ENCODE measurements at places on chromosomes 16 and 17. TPM values are rescaled to one million over a fixed set of nuclear protein-coding genes. Genes with fewer than 3 reads are reported as not detected.

The MTSS2 gene
- 51.0 TPM for total RNA-seq

The HP gene
- not detected for total RNA-seq

The ADAD2 gene
- not detected for total RNA-seq

The CX3CL1 gene
- 0.17 TPM for total RNA-seq

The C16orf46 gene
- total RNA-seq: 0.88 TPM

The ADAMTS18 gene
- not detected for total RNA-seq

The PHLPP2 gene
- total RNA-seq: 10.8 TPM

The IRX6 gene
- total RNA-seq: not detected

The C17orf78 gene
- total RNA-seq: not detected

The KRT16 gene
- total RNA-seq: 1.1 TPM

The OR3A2 gene
- not detected for total RNA-seq

The SAMD14 gene
- 0.18 TPM for total RNA-seq

The EPOP gene
- 13.5 TPM for total RNA-seq

The CDC27 gene
- total RNA-seq: 77.0 TPM

The KRT20 gene
- 0.22 TPM for total RNA-seq

The SHISA9 gene
- total RNA-seq: not detected

The KANSL1 gene
- 23.2 TPM for total RNA-seq

The ZNF263 gene
- 35.1 TPM for total RNA-seq

The SLC38A10 gene
- 77.2 TPM for total RNA-seq

The CCDC200 gene
- total RNA-seq: not detected

The KRT28 gene
- total RNA-seq: not detected

The FASN gene
- 131 TPM for total RNA-seq

The DNAI2 gene
- total RNA-seq: not detected

The SLFN13 gene
- 4.2 TPM for total RNA-seq

The PLA2G15 gene
- total RNA-seq: 13.8 TPM

The MT1H gene
- total RNA-seq: not detected

The ASPHD1 gene
- 30.1 TPM for total RNA-seq

The LRRC46 gene
- 2.8 TPM for total RNA-seq

The SOST gene
- not detected for total RNA-seq

The MED13 gene
- total RNA-seq: 23.4 TPM

The CD300LG gene
- not detected for total RNA-seq

The NSMCE1 gene
- 58.4 TPM for total RNA-seq

The C1QTNF8 gene
- total RNA-seq: not detected

The CLEC19A gene
- 0.08 TPM for total RNA-seq

The RND2 gene
- total RNA-seq: 0.13 TPM

The TMC5 gene
- total RNA-seq: 6.4 TPM

The ZACN gene
- 0.07 TPM for total RNA-seq

The ARHGDIG gene
- 2.9 TPM for total RNA-seq

The CDH11 gene
- 1.4 TPM for total RNA-seq

The MMD gene
- 21.7 TPM for total RNA-seq

The CTRB2 gene
- total RNA-seq: not detected

The MT1E gene
- total RNA-seq: not detected

The DNAH9 gene
- total RNA-seq: 0.05 TPM

The MLKL gene
- 34.6 TPM for total RNA-seq

The CSH2 gene
- total RNA-seq: not detected

The WNK4 gene
- 1.7 TPM for total RNA-seq

The TSEN54 gene
- total RNA-seq: 24.6 TPM

The TRAF4 gene
- total RNA-seq: 85.2 TPM

The TMC8 gene
- 0.29 TPM for total RNA-seq

The CIBAR2 gene
- not detected for total RNA-seq

The MMP28 gene
- total RNA-seq: 4.1 TPM

The ABCC12 gene
- total RNA-seq: 0.09 TPM

The HSF5 gene
- total RNA-seq: not detected

The LRRC37A2 gene
- total RNA-seq: 3.4 TPM

The TMEM106A gene
- total RNA-seq: 1.3 TPM

All from A549 treated with RU486 at 1 μM for 4 hours (cell line).